ENCODE measurements at places on chromosomes 4 and X.

DNA sequence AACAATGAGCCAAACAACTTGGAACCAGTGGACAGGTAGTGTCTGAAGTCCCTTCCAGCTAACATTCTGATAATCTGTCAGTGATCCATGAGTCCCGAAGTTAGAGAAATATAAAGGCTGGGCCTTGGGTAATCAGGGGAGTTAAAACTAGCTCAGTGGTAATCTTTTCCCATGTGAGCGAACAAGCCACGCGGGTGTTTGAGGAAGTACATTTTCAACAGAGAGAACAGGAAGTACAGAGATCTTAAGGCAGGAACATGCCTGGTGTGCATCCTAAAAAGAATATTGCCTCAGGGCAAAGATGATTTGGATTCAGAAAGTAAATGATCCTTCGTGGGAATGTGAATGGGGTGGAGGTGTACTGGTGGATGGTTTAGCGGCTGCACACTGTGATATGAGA lies 42.9 kb downstream of the FNIP2 start:
- DNase-seq: no peak

DNA sequence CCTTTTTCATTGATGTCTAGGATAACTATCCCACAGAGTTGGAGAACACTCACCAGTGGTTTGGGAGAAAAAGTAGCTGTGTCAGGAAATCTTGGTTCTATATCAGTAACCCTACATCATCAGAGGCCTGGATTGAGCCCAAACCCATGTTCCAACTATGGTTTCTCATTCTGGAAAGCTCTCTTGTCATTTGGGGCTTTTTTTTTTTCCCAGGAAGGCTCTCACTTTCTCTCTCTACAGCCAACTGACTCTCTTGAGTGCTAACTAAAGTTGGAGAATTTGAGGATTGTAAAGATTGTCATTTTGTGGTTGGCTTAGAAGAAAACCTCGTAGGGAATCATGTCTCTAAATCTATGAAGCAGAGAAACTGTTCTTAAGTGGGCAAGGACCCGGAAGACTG lies 228.2 kb upstream of the DIPK2B start:
- DNase-seq: no peak

GRCh38 chrX:12975670-12975965 lies 708 bp downstream of the TMSB4X start:
- no peak for DNase-seq

GRCh38 chrX:125203737-125204578 lies 115.7 kb upstream of the TEX13C start:
- DNase-seq: no peak

DNA sequence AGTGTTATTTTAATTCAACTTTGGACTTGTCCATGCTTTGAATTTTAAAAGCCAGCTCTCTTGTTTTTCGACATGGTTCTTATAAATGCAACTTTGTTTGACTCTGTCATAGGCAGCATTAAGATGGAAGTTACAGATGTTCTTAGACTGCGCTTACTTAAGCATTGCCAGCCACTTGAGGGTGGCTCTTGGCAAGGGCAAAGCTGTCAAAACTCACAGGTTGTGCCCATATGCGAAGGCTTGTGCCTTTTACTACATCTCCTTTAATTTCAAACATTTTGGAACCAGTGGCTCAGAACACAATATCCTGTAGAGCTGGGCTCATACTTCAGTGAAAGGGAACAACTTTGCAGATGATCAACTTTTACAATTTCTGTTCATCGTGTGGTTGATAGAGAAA lies 135.5 kb downstream of the TRAM1L1 start:
- DNase-seq: no peak

- no peak for DNase-seq
Measured at GRCh38 chr4:102823897-102824296, 3.5 kb downstream of the UBE2D3 start.

- no peak for DNase-seq
Measured at GRCh38 chrX:44314259-44314734, 29.2 kb downstream of the EFHC2 start.

- DNase-seq: no peak
Measured at GRCh38 chr4:165540206-165540830, 161.5 kb downstream of the CPE start.

GRCh38 chr4:18111081-18111480 lies 89.5 kb upstream of the LCORL start:
- no peak for DNase-seq

- no peak for DNase-seq
Measured at GRCh38 chr4:153514688-153515426, 48.7 kb downstream of the TMEM131L start.

GRCh38 chr4:48073567-48074103 lies 57.1 kb downstream of the NIPAL1 start:
- DNase-seq: no peak

DNA sequence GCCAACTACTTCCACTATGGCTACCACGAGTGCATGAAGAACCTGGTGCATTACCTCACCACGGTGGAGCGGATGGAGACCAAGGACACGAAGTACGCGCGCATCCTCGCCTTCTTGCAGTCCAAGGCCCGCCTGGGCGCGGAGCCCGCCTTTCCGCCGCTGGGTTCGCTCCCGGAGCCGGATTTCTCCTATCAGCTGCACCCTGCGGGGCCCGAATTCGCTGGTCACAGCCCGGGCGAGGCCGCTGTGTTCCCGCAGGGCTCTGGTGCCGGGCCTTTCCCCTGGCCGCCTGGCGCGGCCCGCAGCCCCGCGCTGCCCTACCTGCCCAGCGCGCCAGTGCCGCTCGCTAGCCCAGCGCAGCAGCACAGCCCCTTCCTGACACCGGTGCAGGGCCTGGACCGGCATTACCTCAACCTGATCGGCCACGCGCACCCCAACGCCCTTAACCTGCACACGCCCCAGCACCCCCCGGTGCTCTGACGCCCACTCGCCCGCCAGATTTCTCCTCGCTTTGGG lies 2.1 kb downstream of the HELT start:
- peak; percentile 65 for DNase-seq

- DNase-seq: no peak
Measured at GRCh38 chr4:177313263-177313662, 3.6 kb downstream of the NEIL3 start.

DNA sequence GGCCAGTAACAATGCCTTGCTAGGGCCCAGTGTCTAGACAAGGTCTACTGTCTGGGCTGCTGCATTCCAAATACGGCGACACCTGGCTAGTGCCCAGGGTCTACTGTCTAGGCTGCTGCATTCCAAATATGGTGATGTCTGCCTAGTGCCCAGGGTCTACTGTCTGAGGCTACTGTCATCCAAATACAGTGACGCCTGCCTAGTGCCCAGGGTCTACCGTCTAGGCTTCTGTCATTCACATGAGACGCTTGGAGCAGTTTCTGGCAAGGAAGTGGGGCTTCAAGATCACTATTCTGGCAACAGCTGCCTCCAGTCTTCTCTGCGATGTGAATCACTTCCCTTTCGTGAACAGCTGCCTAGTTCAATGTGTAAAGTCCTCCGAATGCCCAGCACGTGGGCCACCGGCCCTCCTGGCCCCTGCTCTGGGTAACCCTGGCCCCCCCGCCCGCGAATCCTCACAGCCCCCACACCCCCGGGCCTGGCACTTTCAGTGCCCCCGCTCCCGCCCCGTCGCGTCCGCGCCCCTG lies 12.7 kb downstream of the ACOX3 start:
- no peak for DNase-seq

- no peak for DNase-seq
Measured at GRCh38 chr4:74304095-74304625, 4.1 kb upstream of the EPGN start.

DNA sequence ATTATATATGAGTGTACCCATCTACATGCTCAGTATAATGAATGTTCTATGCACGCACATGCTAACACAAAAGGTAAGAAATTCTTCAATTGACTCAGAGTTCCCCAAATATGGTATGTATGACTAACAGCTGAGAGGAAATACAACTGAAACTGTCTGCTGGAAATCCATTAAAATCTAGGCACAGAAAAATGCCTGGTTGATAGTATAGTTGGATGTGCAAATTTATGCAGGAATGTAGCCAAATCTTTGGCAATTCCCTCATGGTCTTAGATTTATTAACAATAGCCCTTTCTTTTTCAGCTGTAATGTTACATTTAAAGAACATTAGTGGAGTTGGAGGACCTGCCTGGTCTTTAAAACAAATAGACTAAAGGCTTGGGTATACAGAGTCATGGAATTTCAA lies 5.5 kb downstream of the CAMK2D start:
- DNase-seq: no peak

DNA sequence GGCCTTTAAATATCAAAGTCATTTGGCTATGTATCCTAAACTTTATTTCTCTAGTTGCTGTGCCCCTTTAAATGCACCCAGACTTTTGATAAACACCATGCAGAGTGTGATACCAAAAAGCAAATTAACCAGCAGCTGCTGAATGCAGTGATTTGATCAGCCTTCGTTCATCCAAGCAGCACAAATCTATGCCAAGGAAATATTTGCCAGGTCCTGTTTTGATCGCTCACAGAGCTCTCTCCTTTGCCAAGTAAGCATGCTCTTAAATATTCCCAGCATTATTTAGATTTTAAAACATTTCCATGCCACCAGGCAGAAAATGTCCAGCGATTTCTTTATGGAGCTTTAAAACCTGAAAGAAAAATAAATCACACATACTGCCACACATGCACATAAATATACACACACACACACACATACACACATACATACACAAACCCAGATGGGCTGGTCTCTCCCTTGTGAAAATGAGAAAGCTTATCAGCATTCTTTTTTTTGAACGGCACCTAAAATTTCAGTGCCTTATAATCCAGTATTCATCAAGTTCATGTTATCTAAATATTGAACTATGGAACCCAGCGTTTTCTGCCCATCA lies 35.7 kb downstream of the BTC start:
- DNase-seq: no peak

- DNase-seq: no peak
Measured at GRCh38 chrX:121365572-121366161, 318.3 kb downstream of the GLUD2 start.

DNA sequence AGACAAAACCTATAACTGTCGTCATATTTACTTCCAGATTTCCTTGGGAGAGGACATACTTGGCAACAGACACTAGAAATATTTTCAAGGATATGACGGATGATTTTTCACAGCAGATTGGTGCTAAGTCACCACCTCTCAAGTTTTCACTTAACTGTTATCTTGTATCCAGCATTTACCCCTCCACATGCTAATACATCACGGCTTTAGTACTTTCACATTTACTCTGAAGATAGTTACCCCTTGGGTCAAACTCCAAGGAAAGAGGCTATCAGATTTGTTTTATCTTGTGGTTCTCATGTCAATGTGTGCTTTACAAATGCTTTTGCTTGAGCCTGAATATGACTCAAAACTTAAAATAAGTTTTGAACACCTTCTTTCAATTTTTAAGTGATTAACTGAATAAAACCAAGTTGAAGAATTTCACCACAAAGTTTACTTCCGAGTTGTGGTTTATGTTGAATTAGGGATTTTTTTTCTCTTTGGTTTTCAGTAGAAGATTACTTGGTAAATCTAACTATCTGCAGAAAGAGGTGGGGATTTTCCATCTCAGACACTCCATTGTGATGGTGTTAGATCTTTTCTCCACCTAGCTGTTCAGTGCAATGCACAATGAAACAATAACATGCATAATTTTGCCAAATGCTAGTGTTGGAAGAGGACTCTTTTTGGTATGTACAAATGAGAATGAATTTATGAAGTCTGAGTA lies 75.4 kb upstream of the FAT1 start:
- DNase-seq: no peak

DNA sequence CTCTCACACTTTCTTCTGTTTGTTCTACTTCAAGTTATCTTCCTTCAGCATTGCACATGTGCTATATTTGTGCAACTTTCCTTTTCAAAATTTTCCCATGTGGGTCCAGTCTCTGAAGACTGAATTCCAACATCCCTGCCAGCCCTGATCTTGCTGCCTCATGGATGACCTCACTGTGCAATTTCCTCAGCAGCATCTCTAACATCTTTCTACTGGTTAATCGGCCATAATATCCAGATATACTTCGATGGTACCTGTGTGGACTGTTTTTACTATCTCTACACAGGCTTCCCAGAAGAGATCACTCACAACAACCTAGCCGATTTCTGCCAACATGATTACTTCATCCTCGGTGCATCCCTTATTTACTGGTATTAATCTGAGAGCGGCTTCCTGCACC lies 41.5 kb downstream of the GPM6A start:
- peak; percentile 1 for DNase-seq

- no peak for DNase-seq
Measured at GRCh38 chr4:1215141-1216075, 33.5 kb downstream of the CTBP1 start.
